Large intestine (tissue), 12 donors: ENCODE measurements at places on chromosomes 5 and 9.
A peak's percentile ranks its signal among the peaks of the same experiment; 100 is the strongest.

- peak; percentile 91 for DNase-seq
Observed at GRCh38 chr5:149675610-149676201, 54.4 kb upstream of the PPARGC1B start.

GRCh38 chr5:159531554-159532105, 201.3 kb upstream of the IL12B start:
- no peak for DNase-seq

GRCh38 chr9:93829271-93830011, 125.7 kb downstream of the BARX1 start:
- no peak for DNase-seq

DNA sequence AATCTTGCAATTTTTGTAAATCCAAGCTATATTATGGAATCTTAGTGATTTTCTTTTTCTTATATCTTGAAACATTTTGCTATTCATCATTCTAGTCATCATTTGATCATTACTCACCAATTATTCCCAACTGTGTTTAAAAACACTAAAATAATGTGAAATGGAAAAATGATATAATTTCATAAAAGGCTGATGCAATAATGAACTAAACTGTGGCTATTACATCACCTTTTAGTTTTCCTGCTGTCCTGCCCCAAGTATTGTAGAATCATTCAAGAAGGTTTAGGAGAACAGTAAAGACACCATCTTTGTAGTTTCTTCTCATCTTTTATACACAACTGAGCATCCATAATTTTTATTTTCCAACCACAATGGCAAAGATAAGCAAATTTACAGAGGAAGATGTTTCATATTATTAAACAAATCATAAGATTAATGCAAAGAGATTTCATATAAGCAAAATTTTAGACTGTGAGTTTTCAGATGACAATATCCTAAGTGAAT, 431.0 kb upstream of the SLC30A5 start:
- no peak for DNase-seq

GRCh38 chr5:131609774-131610173, 25.3 kb downstream of the RAPGEF6 start:
- no peak for DNase-seq

- DNase-seq, result no peak
Observed at GRCh38 chr5:54669285-54669684, 151.7 kb downstream of the SNX18 start.

GRCh38 chr9:17349831-17350230, 215.0 kb downstream of the CNTLN start:
- DNase-seq, result no peak

DNA sequence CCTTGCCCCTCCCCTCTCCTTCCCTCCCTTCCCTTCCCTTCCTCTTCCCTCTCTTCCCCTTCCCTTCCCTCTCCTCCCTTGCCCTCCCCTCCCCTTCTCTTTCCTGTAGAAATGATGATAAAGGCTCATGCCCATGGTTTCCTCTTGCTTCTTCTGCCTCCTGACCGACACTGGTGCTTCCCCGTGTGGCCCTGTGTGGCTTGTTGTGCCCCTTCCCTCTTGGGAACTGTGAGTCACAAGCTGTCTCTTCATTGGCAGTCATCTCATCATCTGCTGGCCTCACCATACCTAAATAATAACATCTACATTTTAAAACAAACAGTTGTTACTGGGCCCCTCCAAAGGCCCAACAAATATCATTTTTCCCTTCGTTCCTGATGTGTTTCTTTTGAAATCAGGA, 11.7 kb upstream of the CARNMT1 start:
- no peak for DNase-seq

DNA sequence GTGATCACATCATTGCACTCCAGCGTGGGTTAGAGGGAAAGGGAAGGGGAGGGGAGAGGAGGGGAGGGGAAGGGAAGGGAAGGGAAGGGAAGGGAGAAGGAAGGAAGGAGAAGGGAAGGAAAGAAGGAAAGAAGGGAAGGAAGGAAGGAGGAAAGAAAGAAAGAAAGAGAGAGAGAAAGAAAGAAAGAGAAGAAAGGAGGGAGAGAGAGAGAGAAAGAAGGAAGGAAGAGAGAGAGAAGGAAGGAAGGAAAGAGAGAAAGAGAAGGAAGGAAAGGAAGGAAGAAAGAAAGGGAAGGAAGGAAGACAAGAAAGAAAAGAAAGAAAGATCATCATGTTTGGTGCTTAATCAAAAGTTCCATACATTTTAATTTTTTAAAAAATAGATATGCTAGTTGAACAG, 136.2 kb downstream of the CMYA5 start:
- no peak for DNase-seq

GRCh38 chr9:89379508-89380115, 61.3 kb downstream of the SECISBP2 start:
- DNase-seq, result no peak

GRCh38 chr9:121249563-121249962, 18.4 kb upstream of the GSN start:
- DNase-seq, result no peak

GRCh38 chr9:130143279-130143893, 28.8 kb upstream of the NCS1 start:
- no peak for DNase-seq

GRCh38 chr5:31148959-31149475, 44.5 kb upstream of the CDH6 start:
- DNase-seq, result no peak

- DNase-seq, result no peak
Observed at GRCh38 chr5:2205185-2205585, 322.5 kb upstream of the IRX4 start.

DNA sequence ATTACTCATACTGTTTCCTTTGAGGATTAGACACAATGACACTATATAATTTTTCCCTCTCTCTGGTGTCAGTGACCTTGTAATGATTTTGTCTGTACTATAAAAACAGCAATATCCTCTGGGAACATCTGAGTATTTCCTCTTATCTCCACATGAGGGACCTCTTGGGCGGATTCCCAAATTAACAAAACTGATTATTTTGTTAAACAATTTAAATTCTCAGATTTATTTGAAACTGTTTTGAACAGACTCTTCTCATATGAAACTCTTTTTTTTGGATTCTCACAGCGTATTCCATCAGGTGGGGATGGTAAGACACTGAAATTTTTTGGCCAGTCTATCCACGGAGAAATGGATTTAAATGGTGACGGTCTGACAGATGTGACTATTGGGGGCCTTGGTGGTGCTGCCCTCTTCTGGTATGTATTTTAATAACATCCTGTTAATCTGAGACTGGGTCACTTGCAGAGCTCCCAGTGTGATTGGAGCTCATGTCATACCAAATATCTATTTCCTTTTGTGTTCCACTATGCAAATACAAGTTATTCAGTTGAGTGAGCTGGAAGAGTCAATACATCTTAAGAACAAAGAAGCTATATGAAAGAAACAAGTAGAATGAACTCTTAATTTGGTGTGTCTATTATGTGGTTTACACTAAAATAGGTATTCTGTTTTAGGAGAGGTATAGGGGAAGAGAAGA, 73.8 kb upstream of the ITGA2 start:
- peak; percentile 34 for DNase-seq

- DNase-seq, result no peak
Observed at GRCh38 chr9:40884072-40884901, 244.2 kb downstream of the FOXD4L6 start.

GRCh38 chr9:137781906-137782585, 95.5 kb upstream of the CACNA1B start:
- no peak for DNase-seq

- no peak for DNase-seq
Observed at GRCh38 chr9:137194388-137194787, 5.9 kb downstream of the SSNA1 start.

- no peak for DNase-seq
Observed at GRCh38 chr9:108100571-108100970, 611.0 kb upstream of the KLF4 start.

DNA sequence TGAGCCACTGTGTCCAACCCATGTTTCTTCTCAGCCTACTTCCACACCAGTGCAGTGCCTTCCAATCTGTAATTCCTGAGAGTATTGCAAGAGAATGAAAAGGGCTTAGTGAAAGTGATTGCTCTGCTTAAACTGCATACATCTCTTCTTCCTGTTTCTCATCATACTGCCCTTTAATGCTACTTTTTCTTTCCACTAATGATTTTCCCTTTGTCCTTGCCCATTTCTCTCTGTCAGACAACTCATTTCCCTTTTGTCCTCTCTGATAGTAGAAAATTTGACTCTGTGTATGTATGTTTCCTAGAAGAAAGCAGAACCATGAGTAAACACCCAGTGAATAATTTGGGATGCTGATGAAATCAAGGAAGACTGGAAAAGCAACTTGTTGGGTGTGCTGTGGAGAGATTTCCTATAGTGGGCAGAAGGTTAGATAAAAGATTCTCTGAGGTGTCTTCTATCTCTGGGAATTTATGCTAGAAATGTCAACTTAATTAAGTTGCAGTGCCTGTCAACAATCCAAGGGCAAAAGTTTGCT, 102.2 kb upstream of the CHD1 start:
- no peak for DNase-seq

DNA sequence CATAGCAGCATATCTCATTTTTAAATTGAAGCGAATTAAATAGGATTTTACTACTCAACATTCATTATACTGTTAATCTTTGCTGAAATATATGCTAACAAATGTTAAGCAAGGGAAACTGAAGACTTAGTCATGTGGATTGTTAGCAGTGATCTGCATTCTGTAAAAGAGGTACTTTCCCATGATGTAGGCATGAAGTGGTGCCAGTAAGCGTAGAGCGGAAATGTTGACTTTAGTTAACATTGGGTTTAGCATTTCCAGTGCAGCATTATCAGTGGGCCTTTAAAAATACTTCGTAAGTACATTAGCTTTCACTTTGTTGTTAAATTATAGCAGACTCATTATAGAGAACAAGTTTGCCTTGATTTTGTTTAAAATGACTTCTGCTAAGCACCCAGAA, 130.3 kb downstream of the CDC42SE2 start:
- DNase-seq, result no peak

DNA sequence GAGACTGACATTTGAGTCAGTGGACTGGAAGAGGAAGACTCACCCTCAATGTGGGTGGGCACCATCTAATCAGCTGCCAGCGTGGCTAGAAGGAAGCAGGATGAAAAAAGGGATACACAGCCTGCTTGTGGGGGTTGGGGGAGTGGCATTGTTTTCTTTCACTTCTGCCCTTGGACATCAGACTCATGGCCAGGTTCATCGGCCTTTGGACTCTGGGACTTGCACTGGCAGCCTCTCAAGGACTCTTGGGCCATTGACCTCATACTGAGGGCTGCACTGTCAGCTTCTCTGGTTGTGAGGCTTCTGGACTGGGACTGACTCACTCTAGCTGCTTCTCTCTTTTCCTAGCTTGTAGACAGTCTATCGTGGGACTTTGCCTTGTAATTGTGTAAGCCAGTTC, 374.9 kb downstream of the TLE1 start:
- DNase-seq, result no peak

GRCh38 chr9:130780415-130780814, 54.6 kb upstream of the ABL1 start:
- DNase-seq, result no peak

- no peak for DNase-seq
Observed at GRCh38 chr5:64269164-64269563, 103.5 kb downstream of the RNF180 start.
